ENCODE measurements at places on chromosomes 16 and 17. TPM values are rescaled to one million over a fixed set of nuclear protein-coding genes. Genes with fewer than 3 reads are reported as not detected.

The HS3ST3B1 gene
- not detected for total RNA-seq

DNA sequence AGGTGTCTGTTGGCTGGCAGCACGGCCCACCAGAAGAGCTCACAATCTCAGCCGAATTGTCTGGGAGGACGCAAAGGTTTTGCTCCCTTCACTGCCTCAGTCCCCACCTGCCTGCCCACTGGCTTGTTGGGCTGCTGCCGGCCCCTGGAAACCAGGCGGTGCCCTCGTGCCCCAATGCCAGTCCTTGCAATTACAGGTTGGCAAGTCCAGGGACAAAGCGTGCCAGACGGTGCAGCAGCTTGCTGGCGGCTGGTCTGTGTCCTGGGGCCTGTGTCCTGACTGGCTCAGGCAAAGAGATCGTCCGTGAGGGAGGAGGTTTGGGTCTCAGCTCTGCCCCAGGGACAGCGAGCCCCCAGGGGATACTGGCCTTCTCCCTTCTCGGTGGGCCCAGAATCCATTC, 24.6 kb upstream of the SPNS2 start:
- no peak for DNase-seq

The ZNF385C gene
- 0.37 TPM for total RNA-seq

DNA sequence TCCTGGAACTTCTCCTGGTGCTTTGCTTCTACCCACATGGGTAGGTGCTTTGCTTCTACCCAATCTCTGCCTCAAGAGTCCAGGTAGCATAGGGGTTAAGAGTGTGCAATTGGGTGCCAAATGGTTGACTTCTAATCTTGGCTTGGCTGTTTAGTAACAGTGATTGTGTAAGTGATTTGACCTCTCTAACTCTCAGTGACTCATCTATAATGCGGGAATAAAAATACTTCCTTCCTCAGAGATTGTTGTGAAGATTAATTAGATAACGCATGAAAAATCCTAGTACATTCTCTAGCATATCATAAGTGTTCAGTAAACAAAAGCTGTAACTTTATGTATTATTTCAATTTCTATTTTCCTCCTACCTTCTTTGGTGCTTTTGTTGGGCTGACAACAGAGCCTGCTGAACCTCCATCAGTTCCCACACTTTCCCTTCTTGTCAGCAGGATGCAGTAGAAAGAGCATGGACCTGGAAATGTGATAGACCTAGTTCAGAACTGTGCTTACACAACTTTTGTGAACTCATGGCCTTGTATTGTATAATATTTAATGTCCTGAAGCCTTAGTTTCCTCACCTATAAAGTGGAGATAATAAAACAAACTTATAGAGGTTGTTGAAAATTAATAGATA, 72.9 kb upstream of the SMIM36 start:
- peak; percentile 61 for DNase-seq

The BCAR1 gene
- 270 TPM for total RNA-seq

GRCh38 chr17:39921323-39921722, 2.9 kb upstream of the GSDMB start:
- no peak for DNase-seq

The EFNB3 gene
- total RNA-seq: not detected

- peak; percentile 90 for DNase-seq
These were observed 46.6 kb upstream of the WSB1 start for GRCh38 chr17:27247071-27247957.

GRCh38 chr17:46770818-46771560, 47.5 kb downstream of the WNT3 start:
- DNase-seq: peak; percentile 28

The STH gene
- total RNA-seq: not detected

GRCh38 chr17:57294629-57295501, 38.5 kb downstream of the MSI2 start:
- DNase-seq: no peak

The KRT32 gene
- total RNA-seq: not detected

The CNTD1 gene
- 0.13 TPM for total RNA-seq

DNA sequence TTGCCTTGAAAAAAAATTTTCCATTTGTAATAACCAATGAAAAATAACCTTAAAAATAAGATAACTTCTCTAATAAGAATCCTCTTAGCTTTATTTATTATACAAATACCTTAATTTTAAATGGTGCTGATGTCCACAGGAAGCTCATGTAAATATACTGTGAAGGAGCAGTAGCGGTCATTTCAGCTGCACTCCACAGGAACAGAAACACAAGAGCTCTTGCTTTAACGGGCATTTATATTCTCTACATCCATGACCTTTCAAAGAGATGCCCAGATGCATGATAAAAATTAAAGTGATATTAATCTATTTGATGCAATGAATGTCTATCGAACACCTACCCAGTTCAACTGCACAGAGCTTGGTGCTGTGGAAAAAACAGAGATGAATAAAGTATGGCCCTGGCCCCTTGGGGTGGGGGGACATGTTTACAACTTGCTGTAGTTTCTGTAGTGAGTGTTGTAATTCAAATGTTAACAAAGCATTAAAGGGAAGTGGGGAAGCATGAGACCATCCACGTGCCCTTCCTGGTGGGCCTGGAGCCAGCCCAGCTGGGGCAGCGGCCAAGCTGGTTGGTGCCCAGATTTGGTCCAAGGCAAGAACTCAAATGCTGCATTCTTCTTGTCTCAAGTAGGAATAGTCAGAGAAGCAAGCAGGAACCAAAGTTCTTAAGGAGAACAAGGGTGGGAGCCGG, 47.9 kb downstream of the IQCK start:
- no peak for DNase-seq

DNA sequence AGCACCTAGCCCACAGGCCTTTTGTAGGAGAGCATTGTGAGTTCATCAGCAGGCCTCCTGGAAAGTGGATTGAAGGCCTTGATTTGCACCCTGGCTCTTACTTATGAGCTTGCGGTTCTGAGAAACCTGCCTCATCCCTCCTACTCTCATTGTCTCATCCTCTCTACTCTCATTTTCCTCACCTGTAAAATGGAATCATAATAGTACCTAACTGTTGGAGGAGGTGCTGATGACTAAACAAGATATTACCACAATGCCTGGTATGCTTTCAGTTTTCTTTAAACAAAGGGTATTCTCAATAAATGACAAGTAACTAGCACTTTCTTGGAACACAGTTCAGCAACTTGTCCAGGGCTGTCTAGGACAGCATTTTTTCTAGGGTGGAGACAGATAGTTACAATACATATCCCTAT, 243.1 kb upstream of the MAF start:
- no peak for DNase-seq

DNA sequence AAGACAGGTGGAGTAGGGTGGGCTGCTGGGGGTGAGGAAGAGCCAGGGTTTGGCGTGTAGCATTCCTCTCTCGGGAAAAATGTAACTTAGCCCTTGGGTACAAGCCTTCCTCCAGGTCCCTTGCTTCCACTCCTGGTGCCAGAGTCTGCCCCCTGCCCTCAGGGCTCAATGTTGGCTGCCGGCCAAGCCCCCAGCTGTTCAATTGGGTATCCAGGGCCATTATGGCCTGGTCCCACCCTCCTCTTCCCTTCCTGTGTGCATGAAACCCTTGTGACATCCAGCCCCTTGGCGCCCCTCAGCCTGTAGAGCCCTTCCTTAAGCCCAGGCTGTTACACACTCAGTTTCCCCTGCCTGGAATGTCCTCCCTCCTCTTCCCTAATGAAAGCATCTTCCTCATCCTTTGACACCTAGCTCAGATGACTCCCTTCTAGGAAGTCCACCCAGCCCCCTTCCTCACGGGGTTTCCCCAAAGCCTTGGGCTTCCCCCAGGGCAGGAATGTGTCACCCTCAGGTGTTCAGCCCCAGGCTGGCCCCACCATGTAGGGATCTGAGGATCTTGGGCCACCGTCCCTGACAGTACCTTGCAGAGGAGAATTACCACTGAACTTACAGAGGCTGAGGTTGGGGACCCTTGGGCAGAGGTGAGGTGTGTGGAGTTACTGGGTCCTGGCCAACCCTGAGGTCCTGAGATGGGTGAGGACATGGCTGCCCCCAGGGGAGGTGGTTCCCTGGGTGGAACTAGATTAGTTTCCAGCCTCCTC, 30.0 kb downstream of the B9D1 start:
- DNase-seq: no peak

- no peak for DNase-seq
These were observed 605 bp downstream of the NLRP1 start for GRCh38 chr17:5583426-5584382.

DNA sequence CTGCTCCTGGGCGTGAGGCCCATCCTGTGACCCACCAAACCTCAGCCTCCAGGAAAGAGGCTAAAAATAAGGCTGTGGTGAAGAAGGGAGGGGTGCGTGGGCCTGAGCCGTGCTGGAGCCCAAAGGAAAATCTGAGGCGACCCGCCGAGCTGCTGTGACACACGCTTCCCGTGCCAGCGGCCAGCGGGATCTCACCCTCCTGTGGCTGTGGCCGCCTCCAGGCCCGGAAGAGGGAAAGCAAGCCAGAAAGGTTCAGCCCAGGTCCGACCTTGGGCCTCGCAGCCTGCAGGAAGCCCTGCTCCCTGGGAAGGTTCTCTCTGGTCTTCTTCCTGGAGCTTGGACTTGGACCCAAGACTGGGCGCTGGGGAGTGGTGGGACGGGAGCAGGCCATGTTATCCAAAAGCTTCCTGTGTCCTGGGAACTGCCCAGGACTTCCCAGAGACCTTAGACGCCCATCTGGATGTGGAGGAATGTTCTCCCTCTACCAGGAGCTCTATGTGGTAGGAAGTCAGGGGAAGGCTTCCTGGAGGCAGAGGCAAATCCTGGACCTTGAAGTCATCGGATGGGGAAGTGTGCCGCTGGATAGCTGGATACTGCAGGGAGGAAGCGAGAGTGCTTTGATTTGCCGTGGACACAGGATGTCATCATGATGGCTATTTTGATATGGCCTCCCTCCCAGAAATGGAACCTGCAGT, 11.4 kb downstream of the SPNS2 start:
- no peak for DNase-seq

DNA sequence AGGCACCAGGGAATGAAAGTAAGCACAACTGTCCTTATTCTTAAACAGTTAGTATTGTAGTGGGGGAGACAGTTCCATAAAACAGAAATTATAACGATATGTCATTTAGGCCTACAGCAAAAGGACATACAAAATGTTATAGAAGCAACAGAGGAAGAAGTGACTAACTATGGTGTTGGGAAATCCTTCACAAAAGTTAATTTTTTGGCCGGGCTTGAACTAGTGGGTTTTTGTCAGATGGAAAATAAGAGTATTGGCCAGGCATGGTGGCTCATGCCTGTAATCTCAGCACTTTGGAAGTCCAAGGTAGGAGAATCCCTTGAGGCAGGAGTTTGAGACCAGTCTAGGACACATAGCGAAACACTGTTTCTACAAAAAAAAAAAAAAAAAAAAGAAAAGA, 127.8 kb downstream of the SSH2 start:
- DNase-seq: no peak

DNA sequence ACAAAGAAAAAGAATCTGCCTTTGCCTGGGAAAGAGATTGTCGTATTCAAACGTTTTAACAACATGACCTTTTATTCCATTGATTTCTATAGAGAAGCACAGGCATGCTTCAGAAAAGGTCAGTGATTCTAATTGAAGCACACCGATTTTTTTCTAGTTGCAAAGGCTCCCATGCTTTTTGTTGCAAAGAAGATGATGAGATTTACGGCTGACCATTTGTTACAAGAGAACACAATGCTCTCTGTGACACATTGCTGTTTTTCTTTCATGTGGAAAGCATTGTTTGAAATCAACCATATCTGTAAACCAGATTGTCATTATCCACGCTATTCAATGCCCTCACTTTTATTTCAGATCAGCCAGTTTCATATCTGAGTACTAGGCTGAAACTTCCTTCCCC, 99.8 kb downstream of the NLK start:
- DNase-seq: no peak

DNA sequence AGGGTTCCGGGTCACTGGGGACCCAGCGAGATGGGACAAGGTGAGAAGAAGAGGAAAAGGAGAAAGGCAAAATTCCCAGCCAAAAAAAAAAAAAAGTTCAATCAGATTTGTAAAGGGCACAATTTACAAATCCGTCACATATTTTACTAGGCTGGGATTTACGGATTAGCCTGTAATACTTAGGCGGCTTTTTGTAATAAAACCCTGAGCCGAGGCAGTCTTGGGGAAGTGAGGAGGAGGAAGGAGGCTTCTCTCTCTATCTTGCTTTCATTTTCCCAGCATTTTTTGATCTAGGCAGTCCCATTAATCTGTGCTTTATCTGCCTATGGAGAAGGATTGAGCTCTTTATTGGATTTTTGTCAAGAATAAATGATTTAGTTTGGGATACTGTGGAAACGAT, 130.6 kb upstream of the SDK2 start:
- DNase-seq: no peak

The PEX12 gene
- 3.8 TPM for total RNA-seq

DNA sequence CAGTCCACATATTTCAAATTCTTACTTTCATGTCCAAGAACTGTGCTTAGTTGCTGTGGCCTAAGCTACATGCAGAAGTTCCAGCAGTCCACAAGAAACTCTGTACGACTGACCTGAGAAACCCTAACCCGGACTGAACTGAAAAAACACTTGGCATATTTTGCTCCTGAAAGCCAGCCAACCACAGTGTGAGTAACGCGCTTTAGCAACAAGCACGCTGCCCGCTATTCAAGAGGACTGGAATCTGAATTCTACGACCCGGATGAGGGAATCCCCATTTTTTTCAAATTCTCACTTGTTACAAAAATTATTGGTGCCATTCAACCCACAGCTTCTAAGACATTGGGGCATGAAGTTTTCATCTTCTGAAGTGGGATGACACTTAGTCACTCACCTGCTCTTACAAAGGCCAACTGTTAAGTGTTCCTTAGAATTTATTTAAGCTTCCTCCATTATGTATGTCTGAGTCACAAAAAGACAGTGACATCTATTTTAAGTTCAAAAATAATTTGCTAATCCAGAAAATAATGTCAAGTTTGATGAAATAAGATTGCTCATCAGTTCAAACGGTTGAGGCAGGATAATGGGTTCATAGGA, 78.7 kb downstream of the CDYL2 start:
- no peak for DNase-seq
